ENCODE measurements at places on chromosomes 4 and X.

DNA sequence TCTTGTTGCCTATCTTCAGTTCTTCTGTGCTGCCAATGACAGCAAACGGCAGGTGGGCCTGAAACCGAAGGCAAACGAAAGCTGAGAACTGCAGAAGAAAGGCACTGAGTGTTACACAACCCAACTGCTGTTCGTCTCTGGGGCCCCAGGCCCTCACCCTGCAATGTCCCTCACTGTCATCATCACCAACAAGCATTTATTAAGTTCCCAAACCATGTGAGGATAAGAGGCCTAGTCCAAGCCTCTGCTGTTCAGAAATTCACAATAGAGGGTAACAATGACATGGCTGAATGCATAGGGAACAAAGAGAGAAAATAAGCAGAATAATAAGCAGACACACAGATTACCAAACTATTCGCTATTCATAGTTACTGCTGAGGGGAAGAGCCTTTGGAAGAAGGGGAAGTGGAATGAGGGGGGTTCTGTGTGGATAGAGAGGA is 34.5 kb upstream of the NKRF start:
- no peak for DNase-seq

DNA sequence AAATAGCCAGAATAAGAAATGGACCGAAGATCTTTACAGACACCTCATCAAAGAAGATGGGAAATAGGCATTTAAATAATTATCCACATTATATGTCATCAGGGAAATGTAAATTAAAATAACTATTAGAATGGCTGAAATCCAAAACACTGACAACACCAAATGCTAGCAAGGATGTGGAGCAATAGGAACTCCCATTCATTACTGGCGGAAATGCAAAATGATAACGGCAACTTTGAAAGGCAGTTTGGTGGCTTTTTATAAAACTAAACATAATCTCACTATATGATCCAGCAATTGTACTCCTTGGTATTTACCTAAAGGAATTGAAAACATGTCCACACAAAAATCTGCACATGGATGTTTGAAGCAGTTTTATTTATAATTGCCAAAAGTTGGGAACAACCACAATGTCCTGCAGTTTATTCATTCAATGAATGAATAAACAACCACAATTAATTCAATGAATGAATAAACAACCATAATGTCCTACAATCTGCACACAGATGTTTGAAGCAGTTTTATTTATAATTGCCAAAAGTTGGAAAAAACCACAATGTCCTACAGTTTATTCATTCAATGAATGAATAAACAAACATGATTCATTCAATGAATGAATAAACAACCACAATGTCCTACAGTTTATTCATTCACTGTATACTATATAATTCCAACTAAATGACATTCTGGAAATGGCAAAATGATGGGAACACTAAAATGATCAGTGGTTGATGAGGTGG is 117.6 kb upstream of the PCDH18 start:
- no peak for DNase-seq

DNA sequence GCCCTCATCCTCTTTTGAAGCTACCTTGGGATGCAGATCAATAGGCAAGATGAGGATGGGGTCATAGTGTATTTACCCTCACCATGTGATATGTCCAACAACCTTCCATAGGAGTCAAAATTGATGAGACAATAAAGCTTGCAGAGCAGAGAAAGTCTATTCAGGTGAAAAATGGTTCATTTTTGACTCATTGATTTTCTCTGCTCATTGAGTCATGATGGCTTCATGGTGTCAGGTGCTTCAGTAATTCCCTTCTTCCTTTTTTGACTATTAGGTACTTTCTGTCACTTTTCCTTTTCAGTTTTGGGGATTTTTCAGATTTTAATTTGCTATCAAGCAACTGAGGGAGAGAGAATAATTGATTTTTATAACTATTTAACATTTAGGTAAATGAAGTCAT is 55.9 kb upstream of the IL2 start:
- DNase-seq: no peak

GRCh38 chr4:131408102-131408501 is 1741.0 kb upstream of the PCDH10 start:
- no peak for DNase-seq

DNA sequence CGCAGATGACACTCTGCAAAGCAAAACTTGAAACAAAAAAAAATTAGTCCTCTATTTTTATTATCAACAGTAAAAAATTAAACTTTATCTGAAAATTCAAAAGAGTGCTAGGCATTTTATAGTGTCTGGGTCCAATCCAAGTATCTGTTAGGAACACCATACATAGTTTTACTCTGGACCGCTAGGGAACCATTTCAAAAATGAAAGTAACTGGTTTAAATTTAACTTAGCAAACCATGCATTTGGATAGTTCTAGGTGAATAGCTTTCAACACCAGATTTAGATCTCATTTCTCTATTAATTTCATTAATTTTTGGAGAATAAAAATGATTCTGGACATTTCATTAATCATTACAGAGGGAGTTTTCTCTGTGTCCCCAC is 1.2 kb downstream of the KLKB1 start:
- no peak for DNase-seq

- no peak for DNase-seq
Observed at GRCh38 chr4:101970547-101971155, 180.1 kb downstream of the BANK1 start.

GRCh38 chrX:123215397-123216089 is 31.5 kb downstream of the GRIA3 start:
- DNase-seq: no peak

GRCh38 chr4:154124539-154125255 is 335.8 kb upstream of the SFRP2 start:
- DNase-seq: no peak

DNA sequence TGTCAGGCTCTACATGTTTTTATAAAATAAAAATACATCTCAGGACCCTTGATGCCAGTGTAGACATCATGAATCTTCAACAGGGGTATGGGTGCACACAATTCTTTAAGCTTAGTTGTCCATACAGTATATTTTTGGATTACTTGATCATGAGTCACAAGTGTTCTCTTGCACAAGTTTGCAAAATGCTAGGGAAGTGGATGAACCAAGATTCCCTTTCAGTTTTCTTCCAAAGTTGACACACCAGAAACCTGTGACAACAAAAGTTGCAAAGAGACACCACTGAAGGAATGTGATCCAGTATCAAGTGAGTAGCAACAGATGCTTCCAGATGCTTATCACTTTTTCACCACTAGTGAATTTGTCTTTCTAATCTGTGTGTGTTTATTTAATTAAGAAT is 1021.2 kb downstream of the PCDH7 start:
- DNase-seq: no peak

DNA sequence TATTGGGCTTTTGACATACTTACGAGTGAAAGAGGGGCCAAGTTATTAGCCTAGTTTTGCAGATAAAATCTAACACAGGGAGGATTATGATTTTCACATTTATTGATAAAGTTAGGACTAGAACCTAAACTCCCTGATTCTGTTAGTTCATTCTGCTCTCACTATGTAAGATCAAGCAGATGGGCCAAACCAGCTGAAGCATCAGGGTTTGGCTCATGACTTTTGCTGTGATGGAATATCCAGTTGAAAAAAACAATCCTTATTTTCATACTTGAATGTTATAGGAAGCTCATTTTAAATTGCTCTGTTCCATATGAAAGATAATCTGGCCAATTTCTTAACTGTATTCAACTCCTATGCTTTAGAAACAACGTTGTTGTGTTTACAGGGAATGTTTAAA is 21.2 kb downstream of the SPRY1 start:
- DNase-seq: no peak

DNA sequence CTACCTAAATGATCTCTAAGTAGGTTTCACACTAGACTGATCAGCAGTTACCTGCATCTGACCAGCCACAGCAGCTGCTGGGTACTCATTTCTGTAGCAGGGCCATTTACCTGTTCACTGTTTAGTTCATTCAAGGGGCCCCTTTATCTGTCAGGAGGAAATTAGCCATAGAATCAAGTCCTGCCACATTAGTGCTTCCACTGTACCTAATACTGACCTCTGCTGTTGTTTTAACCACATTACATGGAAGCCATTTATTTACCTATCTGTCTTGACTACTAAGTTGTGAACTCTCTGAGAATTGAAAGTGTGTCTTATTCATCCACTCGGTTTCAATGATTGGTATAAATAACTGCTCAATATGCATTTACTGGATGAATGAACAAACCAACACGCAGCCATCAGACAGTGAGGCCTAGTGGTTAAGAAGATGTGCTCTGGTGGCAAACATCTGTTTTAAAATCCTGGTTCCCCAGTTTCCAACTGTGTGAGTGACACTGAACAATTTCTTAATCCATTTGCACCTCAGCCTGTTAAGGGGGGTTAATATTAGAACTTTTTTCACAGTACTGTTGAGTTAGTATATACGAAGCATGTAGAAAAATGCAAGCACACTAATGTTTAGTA is 30.0 kb upstream of the ANXA5 start:
- DNase-seq: peak; percentile 56

DNA sequence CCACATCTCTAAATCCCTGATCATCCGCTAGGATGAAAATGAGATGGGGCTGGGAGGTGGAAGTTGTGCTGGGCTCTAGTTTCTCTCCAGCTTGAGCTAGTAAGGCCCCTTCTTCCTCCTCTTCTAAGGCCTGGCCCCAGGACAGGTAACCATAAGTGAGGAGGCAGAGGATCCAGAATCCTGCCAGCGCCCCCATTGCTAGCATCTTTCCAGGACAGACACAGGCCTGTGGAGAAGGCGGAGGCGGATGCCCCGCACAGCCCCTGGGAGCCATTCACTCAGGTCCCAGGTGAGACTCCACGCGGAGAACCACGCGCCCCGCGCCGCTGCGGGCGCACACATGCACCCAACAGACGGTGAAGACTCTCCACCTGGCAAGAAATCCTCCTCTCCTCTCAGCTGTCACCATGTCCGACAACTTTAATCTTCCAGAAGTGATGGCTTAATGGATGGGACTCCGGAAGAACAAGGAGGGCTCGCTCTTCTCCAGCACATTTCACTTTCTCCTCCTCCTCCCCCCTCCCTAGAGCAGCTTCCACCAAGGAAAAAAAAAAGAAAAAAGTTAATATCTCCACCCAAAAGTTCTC is 793 bp downstream of the ARSJ start:
- DNase-seq: no peak

- DNase-seq: no peak
Observed at GRCh38 chrX:16654093-16654492, 4.1 kb downstream of the S100G start.

- no peak for DNase-seq
Observed at GRCh38 chr4:63637270-63637669, 772.0 kb downstream of the TECRL start.

- DNase-seq: no peak
Observed at GRCh38 chrX:40189637-40190036, 91.9 kb upstream of the BCOR start.

DNA sequence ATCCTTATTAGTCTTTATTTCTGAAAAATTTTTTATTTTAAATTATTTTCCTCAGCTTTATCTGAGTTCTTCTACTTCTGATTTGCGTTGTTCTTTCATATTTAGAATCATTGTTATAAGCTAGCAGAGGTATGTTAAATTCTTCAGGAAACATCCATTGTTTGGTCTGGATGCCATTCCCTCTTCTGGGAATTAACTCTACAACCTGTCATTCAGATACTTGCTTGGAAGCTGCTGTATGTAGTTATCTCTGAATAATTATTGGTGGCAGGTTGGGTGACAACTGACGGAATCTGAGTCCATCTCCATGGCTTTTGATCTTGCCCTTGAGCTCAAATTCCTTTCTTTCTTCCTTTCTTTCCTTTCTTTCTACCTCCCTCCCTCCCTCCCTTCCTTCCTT is 61.9 kb downstream of the DDIT4L start:
- DNase-seq: no peak

DNA sequence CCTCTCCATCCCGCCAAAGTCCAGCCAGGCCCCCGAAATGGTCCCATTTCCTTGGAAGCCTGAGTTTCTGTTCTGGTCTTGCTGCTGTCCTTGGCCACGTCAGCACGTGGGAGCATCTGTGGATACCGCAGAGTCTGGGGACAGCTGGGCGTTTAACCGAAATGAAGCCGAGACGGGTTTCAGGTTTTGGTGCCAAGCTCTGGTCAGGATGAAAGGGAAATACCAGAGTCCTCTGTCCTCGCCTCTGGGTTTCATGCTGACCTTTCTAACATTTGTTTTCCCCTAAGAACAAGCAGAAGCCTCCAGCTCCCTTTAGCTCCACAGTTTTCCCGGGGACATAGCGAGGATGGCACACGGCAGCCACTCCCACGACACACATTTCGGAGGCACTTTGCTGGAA is 19.7 kb downstream of the SHOX start:
- DNase-seq: no peak

- no peak for DNase-seq
Observed at GRCh38 chrX:85303544-85303943, 59.8 kb downstream of the ZNF711 start.

DNA sequence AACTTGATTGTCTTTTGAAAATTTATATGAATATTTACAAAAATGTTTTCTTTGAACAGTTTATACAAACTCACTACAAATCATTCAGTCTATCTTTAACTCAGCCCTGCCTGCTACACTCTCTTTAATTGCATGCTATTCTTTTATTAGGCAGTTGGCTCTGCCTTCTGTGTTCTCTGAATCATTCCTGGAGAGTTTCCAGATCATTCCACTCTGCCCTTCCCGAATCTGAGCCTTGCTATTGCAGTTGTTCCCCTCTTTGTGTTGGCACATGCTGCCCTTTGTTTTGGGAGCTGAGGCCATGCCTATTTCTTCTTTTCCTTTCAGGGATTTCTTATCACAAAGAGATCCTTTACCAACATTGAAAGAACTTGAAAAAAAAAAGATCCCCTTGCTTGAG is 8.7 kb upstream of the TECRL start:
- no peak for DNase-seq

GRCh38 chr4:65617416-65617815 is 52.9 kb downstream of the EPHA5 start:
- no peak for DNase-seq

DNA sequence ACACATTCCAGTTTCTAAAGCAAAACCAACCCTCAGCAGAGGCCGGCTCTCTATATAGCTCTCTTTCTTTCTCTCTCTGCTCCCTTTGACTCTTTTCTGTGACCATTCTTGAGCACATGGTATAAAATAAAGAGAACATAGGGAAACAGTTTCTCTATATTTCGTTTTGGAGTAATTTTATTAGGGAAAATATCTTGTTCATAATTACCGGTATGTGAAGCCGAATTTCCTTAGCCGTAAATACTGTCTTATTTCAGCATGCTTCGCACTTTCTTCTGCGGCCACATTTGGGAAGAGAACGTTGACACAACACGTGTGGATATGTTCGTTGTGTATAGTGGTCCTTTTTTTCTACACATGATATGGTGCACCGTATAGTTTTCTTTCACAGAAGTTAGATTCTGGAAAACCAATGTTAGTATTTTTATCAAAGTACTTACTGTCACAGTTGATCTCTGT is 4.9 kb upstream of the LEF1 start:
- no peak for DNase-seq

- DNase-seq: no peak
Observed at GRCh38 chr4:85909851-85910250, 434.9 kb downstream of the ARHGAP24 start.

GRCh38 chrX:54509400-54509799 is 13.4 kb upstream of the FGD1 start:
- DNase-seq: no peak
